Femur (tissue), 1 donor: ENCODE measurements at places on chromosomes 16 and 17.

DNA sequence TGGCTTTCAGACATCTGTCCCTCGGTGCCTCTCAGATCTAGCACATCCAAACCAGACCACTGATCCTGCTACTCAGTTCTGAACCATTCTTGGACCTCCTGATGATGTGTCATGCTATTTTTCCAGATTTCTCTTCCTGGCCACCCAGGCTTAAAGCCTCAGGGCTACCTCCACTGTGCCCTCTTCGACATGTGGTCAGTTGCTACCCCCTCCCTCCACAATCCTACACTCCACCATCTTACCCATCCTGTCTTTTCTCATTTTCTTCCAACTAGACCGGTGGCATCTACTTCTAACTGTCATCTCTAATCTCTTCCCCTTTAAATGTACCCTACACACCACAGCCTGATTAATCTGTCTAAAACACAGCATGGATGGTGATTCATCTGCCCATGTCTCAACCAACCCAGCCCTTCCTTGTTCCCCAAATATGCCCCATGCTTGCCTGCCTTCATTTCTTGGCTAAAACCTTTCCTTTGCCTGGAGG lies 478.6 kb downstream of the SLC39A11 start:
- DNase-seq, result no peak

DNA sequence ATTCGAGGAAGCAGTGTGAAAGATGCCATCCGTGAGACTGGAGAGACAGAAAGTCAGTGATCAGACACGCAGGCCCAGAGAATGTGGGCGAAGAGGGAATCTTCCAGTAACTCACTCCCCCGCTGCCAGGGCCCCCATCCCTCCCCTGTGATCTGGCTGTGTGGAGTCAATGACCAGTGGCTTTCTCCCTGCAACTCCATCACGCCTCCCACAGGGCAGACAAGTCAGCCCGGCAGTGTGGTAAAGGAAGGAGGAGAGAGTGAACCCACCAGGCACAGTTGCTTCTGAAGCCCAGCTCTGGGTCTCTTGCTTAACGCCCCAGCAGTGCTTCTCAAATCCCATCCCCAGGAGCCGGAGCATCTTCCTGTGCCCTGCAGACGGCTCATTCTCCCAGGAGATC lies 142.1 kb downstream of the ZNF423 start:
- DNase-seq, result no peak

DNA sequence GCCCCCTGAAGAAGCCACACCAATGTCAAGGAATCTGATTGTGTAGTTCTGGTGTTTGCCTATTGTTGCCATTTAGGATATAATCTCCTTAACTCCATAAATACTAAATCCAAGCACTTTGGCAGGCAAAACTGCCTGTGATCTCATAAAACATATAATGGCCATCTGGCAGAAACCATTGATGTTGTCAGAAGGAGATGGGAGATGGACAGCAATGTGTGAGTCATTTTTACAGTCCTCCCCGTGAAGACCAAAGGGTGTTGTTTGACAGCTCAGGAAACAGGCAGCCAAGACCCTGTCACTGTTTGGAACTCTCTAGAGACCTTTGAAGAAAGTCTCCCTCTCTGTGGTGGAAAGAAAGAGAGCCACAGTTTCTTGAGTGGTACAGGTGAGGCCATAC lies 454.1 kb downstream of the HS3ST3B1 start:
- no peak for DNase-seq

DNA sequence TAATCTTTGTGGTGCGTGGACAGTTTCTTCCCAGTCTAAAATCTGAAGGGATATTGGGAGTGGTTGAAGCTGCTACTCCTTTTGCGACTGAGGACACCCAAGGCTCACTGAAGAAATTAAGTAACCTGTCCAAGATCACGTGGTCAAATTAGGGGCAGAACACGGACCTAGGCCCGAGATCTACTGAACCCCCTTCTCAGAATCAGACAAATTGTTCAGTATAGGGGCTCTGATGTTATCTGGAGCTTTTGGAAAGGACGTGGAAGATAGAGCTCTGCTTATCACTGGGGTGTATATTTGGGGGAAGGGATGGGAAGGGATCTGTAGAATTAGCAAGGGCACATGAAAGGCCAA lies 857 bp downstream of the TANGO6 start:
- no peak for DNase-seq

DNA sequence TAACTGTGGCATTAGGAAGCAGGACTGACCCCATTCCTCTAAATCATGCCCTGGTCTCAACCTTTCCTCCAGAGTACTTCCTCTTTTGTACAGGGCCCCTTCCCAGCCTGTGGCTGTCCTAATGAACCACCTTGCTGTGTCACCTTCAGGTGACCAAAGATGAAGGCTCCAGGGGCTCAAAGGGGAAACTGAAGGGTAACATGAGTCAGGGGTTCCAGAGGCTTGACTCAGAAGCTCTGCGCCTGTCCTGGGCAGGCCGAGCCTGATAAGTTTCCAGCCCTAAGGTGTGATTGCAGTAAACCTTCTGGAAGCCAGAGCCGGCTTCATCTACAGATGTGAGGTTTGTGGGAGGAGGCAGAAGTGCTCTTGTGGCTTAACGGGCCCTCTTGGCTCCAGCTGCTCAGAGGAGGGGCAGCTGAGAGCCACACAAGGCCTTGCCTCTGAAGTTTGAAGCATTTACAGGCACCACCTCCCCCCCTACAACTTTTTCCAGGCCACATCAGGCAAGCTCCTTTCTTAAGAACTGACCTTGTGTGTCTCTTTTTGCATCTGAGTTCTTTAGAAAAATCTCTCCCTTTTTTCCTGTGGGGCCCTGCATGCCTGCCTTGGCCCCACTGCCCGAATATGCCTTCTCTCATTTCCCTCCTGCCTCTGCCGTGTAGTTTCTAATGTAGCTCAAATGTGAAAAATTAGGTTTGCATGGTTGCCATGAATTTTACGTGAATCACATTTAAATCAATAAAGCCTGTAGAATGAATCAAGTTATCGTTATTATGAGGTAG lies 149.9 kb downstream of the CLEC16A start:
- peak; percentile 72 for DNase-seq

DNA sequence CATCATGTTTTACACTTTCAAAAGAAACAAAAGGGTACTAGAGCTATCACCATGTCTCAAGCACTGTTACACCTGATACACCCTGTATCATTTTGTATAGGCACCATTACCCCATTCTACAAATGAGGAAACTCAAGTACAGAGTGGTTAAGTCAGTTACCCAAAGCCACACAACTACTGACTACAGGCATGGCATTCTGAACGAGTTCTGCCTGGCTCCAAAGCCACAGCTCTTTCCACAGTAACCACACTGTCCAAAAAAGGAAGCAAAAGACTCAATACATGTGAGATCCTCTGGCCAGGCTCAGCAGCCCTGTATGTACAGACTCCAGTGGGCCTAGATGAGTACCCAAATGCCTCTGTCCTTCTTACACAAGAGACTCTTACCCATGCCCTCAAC lies 4.7 kb downstream of the DYNC1LI2 start:
- DNase-seq, result peak; percentile 47

GRCh38 chr16:20515688-20516090 lies 60.5 kb downstream of the ACSM2B start:
- DNase-seq, result no peak

DNA sequence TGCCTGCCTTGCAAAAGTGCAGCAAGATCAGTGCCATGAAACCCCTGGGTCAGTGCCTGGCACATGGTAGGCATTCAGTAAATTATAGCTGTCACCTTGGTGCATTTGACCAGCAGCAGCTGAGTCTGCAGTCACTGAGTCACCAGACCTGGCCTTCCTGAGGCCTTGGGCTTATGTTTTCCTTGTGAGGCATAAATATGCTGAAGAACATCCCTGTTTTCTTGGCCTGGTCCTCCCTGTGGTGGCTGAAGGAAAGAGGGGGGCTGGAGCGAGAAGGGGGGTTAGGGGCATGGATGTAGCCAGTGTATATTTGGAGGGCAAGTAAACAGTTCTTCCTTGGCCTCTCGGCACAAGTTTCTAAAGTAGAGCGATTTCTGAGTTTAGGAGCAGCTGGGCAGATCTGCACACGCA lies 26.5 kb downstream of the EPN2 start:
- no peak for DNase-seq

DNA sequence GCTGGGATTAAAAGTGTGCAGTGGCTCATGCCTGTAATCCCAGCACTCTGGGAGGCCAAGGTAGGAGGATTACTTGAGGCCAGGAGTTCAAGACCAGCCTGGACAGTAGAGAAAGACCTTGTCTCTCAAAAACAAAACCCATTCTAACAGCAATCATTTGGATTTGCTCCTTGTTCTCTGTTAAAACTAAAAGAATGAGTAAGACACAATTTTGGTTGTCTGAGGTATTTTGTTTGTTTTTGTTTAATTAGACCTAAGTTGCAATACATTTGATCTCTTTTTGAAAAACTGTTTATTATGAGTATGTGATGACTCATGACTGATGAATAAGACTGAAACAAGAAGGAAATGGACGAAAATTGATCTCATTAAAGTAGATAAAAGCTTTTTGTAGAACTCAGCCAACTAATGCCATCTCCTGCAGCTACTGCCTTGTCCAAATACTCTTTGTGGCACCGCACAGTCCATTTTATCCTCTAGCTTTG lies 29.0 kb downstream of the GLG1 start:
- no peak for DNase-seq

- no peak for DNase-seq
Observed at GRCh38 chr17:69064001-69064400, 3.3 kb upstream of the ABCA9 start.

- no peak for DNase-seq
Observed at GRCh38 chr16:49827805-49828438, 28.0 kb downstream of the ZNF423 start.

DNA sequence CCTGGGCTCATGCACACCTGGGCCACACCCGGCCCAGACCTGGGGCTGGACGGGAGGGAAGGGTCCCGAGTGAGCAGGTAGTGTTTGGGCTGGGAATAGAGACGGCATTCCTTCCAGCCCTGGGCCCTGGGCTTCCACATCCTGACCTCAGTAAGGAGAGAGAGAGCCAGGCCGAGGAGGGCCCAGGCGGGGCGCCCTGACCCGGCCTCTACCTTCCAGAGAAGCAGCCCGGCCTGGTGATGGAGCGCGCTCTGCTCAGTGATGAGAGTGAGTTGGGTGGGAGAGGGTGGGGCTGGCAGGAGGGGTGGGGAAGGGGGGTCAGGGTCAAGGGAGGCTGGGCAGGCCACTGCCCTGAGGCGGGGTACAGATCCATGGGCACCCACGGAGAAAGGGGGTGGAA lies 13.6 kb upstream of the MYO15B start:
- no peak for DNase-seq

- no peak for DNase-seq
Observed at GRCh38 chr16:74252329-74252728, 44.3 kb upstream of the PSMD7 start.

GRCh38 chr17:72511874-72512273 lies 391.1 kb downstream of the SOX9 start:
- DNase-seq, result no peak

DNA sequence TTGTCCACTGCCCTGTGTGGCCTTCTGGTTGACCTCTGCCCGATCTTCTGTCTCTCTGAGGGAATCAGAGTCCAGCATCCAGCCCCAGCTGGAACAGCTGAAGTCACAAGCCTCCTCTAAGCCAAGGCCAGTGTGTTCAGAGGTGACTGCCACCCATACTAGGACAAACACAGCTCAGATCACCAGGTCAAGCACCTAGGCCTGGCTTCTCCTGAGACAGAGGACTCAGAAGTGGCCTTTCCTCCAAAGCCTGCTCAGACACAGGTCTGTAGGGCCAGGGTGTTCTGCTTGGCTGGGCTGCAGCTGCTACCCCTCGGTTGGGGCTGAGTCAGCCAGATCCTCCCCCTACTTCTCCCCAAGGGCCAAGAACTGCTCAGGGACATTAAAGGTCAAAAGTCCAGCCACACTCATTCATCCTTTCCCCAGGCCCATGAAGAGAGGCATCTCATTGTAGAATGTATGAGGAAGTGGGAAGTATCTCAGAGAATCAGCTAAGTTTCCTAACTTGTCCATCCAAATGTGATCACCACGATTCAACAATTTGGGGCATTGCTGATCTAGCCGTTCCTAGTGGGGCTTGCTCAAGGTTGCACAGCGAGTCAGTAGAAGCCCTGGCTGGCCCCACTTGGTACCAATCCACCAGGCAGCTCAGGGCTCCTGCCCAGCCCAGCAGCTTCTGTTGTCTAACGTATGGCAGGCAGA lies 7.6 kb downstream of the SLC46A1 start:
- no peak for DNase-seq

- DNase-seq, result no peak
Observed at GRCh38 chr17:39925282-39926134, 1.9 kb downstream of the ORMDL3 start.

- no peak for DNase-seq
Observed at GRCh38 chr17:60905709-60906108, 228.1 kb downstream of the BCAS3 start.

DNA sequence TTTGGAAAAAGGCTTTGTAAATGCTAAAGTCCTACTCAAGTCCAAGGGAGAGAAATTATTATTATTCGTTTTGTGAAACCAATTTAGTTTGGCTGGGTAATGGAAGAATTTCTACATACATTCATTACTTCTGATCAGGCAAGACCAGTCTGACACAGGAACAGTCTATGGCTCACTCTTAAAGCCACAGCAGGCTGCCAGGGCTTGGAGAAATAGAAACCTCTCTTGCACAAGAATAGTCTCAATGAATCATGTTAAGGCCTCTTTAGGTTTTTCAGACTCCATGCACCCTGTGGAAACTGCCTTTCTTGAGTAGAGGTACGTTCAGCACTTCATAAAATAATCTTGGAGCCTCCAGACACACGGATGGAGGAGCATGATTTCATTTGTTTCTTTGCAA lies 167.7 kb downstream of the IRX3 start:
- no peak for DNase-seq

- no peak for DNase-seq
Observed at GRCh38 chr17:34369571-34369970, 6.5 kb upstream of the CCL1 start.

- no peak for DNase-seq
Observed at GRCh38 chr16:1159973-1160772, 7.3 kb downstream of the CACNA1H start.

DNA sequence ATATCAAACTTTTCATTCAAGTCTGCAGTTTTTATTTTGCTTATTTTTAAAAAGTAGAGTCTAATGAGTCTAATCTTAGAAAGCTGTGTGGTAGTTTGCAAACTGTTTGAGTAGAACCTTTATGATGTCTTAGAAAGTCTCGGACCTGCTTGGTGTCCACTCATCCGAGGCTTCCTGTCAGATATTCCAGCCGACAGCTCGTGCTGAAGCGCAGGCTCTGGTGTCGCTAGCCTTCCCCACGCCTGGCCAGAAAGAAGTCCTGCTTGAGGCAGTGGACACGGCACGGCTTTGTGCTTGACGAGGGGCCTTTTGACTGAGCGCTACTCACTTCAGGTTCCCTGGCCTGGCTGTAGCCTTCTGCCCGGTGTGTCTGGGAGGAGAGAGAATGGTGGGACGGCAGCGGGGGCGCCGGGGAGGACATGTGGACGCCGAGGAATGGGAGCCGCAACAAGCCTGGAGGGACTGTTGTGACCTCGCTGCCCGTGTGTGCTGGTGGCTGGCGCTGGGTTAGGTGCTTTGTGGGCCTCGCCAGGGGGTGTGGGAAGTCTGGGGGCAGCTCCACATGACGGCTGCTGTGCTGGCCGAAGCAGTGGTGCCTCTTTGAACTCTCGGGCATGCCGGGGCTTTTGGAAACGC lies 33.5 kb downstream of the BANP start:
- no peak for DNase-seq
